ENCODE measurements at places on chromosomes 4 and X. TPM values are rescaled to one million over a fixed set of nuclear protein-coding genes. Genes with fewer than 3 reads are reported as not detected.

DGKK gene
- total RNA-seq: not detected

SCARB2 gene
- total RNA-seq: 125 TPM

RASL11B gene
- total RNA-seq: 6.3 TPM

ARMCX1 gene
- 91.3 TPM for total RNA-seq

DMP1 gene
- not detected for total RNA-seq
